T-helper 2 cell (primary cell): ENCODE measurements at places on chromosomes 5 and 9.

DNA sequence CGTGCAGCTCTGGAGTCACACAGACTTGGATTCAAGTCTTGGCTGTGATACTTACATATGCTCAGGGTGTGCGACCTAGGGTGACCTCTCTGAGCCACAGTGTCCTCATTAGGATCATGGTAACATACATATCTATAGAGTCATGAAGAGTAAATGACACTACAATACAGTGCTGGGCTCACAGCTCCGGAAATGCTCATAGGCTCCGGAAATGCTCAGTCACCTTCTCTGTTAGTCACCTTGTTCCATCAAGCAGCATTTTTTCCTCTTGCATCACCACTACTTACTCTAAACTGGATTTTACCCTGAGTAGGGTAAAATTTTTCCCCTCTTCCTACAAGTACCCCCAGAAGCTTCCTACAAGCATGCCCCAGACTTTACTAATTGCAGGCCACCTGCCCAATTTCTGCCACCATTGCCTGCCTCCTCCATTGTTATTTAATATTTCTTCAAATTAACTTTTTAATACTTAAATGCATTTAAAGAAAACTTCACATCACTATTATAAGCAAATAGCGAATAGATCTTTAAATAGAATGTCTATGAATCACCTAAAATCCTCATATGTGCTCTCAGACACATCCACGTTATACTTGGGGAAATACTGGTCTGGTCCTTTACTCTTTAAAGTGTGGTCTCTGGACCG lies 147.6 kb upstream of the SPRY4 start:
- no peak for DNase-seq

DNA sequence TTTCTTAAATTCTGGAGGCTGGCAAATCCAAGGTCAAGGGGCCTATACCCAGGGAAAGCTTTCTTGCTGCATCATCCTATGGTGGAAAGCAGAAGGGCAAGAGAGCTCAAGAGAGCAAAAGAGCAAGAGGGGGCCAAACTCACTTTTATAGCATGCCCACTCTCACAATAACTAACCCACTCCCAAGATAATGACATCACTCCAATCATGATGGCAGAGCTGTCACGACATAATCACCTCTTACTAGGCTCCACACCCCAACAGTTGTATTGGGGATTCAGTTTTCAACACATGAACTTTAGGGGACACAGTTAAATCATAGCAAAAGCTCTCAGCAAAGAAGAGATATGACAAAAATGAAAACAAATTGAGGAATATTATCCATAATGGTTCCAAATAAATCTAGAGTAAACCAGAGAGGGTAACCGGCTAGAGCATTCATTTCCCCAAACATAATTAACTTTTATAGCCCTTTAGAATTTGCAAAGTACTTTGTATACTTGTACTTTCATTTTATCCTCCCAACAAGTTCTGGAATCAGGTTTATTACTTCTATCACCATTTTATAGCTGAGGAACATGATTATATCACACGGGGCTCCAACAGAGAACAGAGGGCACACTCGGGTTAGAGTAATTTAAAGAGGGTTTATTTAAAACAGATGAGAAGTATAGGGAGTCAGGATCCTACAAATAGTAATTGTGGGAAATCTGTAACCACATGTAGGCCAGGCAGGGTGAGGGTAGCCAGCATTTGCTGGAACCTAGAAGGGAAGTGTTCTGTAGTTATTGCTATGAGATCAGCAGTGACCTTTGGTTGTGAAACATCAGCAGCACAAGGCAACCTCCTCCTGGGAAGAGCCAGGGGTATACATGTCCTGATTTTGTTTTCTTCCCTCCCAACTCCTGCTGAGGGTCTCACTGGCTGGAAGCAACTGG lies 7.2 kb upstream of the TARS1 start:
- DNase-seq = no peak

GRCh38 chr9:130138171-130138653 lies 34.0 kb upstream of the NCS1 start:
- no peak for DNase-seq

DNA sequence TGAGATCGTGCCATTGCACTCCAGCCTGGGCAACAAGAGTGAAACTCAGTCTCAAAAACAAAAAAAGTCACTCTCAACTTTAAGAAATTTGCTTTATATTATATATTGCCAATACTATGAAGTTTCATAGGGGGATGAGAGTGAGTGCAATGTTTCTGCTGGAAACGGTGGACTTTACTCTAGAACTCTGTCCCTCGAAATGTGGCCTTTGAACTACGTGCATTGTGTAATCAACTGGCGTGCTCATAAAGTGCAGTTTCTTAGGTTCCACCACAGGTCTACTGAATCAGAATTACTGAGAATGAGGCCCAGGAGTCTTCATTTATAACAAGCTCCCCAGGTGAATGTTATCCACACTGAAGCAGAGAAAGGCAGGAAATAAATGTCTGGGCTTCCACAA lies 24.1 kb downstream of the OR2K2 start:
- no peak for DNase-seq

GRCh38 chr5:89399548-89399947 lies 516.6 kb upstream of the MEF2C start:
- no peak for DNase-seq

DNA sequence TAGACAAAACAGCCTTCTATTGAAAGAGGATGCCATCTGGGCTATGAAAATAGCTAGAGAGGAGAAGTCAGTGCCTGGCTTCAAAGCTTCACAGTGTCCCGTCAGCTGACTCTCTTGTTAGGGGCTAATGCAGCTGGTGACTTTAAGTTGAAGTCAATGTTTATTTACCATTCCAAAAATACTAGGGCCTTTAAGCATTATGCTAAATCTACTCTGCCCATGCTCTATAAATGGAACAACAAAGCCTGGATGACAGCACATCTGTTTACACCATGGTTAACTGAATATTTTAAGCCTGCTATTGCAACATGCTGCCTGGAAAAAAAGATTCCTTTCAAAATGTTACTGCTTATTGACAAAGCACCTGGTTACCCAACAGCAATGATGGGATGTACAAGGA lies 309.1 kb downstream of the NTRK2 start:
- no peak for DNase-seq

DNA sequence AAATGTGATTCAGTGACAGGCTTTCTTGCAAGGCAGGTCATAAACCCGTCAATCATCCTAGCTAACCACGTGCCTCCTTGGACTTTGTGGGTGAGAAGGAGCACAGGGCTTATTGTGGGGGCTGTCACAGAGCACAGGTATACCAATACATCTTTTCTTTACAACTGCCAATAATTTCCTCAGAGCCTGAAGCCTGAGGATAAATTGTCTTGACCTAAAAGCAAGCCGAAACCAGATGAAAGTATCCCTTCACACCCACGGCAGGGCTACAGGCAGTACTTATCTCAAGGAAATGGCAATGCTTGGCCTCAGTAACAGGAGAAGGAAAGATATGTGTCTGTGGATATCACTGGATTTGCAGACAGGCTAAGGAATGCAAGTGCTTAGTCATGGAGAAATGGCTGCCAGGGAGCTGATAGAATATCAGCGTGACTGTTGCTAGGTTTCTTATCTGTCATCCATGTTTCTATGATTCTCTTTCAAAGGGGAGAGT lies 90.3 kb upstream of the ZNF366 start:
- no peak for DNase-seq

GRCh38 chr5:80117446-80117845 lies 82.3 kb downstream of the THBS4 start:
- DNase-seq = no peak

- no peak for DNase-seq
Observed at GRCh38 chr5:138622051-138622450, 46.9 kb upstream of the HSPA9 start.

DNA sequence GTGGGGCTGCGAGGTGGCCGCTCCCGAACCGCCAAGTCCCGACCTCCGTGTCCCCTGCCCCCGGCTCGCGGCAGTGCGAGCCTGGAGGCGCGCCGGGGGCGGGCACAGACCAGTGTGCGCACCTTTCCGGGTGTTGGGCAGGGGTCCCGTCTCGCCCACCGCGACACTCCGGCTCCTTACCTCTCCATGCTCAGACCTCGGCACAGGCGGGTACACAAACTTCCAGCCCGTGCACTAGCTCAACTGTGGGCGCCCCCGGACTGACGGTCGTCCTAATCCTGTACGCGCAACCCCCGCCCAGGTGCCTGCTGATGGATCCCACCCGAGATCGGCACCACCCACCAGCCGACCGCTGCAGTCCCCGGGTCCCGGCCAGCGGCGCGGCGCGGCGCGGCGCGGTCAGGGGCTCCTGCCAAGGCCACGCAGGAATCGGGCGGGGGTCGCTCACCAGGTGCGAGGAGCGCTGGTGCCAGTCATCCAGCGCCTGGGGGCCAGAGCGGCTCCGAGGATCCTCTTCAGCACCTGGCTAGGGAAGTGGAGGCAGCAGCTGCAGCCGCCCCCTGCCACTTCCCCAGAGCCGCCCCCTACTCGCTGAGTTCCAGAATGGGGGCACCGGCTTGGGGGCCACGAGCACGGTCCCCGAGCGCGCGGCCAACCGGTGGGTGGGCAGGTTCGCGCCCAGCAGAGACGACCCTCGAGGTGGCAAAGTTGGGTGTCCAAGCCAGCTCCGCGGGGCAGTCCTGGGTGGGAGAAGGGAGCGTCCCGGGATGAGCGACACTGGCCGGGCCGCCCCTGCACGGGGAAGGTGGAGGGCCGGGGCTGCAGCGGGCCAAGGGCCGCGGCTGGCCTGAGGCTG lies 511 bp downstream of the SEMA5A start:
- peak; percentile 42 for DNase-seq

DNA sequence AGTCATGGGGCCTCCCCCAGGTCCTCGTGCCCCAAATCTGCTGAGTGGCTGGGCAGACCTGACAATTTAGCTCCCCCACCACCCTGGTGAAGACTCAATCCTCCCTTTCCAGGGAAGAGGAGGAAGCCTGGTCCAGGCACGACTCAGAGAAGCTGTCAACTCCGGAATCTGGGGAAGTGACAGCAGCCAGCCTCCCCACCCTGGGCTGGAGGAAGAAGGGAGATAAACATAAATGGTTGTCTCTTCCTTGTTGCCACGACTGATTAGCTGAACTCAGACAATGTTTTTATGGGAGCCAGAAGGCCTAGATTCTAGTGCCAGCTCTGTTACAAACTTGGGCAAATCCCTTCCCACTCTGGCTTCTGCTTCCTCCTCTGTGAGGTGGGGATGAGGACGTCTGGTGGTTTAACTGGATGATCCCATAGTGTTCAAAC lies 15.4 kb downstream of the CCDC69 start:
- no peak for DNase-seq

DNA sequence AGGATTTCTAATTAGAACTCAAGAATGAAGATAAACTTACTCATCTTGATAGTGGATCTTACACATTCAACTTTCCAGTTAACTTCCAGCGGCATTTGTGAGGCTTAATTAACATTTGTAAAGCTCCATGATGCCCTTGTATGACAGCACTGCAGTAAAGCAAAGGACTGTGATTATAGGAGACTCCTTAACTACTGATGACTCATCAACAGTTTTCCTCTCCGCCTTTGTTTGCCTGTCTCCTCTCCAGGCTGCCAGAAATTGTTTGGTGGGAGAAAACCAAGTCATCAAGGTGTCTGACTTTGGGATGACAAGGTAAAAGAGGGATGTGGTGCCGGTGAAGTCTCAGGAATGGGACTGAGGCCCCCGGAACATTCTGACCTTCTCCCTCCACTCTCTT lies 20.4 kb upstream of the CYFIP2 start:
- no peak for DNase-seq

DNA sequence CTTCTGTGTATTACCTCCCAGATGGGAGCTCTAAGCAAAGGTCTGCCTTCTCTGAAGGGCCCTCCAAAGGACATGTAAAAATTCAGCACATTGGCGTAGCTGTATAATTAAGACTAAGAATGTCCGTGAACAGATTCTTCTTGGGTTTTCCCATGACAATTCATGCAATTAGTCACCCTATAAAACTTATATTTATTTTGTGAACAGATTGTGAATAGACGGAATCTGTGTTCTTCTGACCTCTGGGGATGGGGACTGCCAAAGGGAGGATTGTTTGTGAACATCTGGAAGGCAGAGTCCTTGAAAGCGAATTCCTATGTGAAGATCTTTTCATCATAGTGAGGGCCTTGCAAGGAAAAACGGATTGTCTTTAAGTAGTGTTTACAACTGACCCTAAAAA lies 111.3 kb downstream of the EGFLAM start:
- no peak for DNase-seq

DNA sequence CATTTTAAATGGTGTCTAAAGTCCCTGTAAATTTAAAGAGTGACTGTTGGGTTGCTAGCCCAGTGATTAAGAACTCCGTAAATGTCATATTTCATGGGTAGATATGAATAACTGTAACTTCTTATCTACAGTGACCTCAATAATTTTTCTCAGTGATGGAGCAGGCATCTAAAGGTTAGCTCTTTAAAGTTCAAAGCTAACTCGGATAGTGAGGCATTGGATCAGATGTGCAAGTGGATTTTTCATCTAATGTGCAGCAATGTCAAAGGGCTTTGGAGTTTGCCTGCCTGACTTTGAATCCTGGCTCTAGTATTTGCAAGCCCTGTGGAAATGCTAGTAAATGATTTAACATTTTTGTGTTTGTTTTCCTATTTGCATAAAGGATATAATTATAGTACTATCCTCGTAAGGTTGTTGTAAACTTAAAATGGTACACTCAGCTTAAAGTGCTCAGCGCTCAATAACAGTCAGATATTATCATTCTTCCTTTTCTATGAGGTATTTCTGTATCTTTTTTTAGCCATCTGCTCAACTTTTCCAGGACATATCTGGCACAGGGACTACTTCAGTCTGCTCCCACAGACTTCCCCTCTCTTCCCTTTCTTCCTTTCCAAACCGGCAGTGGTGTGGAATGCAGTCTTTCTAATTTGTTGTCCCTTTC lies 163.7 kb upstream of the ELL2 start:
- no peak for DNase-seq

DNA sequence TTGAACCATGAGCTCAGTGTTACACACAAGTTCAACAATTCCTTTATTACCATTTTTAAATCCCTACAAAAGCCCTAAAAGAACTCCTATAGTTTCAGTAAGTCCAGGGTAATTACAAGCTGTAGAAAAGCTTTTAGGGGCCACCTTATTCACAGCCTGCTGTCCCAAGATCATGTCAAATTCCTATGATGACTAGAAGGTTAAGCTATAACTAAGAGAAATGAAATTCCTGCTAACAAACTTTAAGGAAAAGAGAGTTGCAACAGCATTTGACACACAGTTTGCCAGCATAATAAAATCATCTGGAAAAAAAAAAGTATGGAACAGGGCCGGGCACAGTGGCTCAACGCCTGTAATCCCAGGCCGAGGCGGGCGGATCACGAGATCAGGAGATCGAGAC lies 31.5 kb downstream of the TMEM245 start:
- no peak for DNase-seq

GRCh38 chr5:59152701-59153245 lies 569.9 kb downstream of the RAB3C start:
- no peak for DNase-seq

DNA sequence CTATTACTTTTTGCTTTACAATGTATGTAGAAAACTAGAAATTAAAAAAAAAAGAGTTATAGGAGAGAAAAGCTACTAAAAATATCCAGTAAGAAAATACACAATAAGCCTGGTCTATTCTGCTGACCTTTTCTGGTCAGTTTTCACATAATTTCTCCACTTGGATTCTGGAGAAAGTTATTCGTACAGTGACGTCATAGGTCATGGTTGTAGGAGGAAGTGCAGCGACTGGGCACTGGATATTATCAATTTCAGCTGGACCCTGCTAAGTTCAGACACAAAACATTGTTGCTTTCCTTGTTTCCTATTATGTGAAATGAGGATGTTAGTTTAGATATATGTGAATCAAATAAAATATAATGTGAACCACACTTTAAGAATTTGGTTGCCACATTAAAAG lies 201.2 kb downstream of the MTRR start:
- DNase-seq = no peak

- DNase-seq = no peak
Observed at GRCh38 chr5:151676719-151677118, 10.0 kb downstream of the SPARC start.
